Activated CD4-positive, alpha-beta memory T cell treated with anti-CD3 and anti-CD28 coated beads for 36 hours (primary cell): ENCODE measurements at places on chromosomes 12 and 14.

DNA sequence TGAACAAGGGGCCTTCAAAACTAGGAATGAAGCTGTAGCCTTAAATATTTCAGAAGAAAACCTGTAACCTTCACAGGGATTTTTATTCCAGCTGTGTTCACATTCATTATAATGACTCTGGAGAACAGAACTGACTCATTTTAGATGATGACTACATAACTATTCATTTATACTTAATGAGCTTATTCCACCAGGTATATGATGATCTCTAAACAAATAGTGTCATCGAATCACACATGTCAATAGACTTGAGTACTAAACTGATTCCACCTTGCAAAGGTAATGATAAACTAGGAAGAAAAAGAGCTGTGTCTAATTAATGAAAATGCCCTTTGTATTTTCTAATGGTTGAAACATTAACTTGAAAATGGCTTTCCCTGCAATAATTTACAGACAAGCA, 433.2 kb downstream of the PDZRN4 start:
- H3K4me3 ChIP-seq = no peak overlapping the region
- H3K4me1 ChIP-seq = no peaks in the 10 kb centered on the region
- DNase-seq = no peak
- no peak overlapping the region for H3K27ac ChIP-seq
- H3K27me3 ChIP-seq = no peaks in the 10 kb centered on the region

- H3K4me3 ChIP-seq = no peak overlapping the region
These were observed 7.4 kb downstream of the SMOC1 start for GRCh38 chr14:69886453-69887242.

- no peaks in the 10 kb centered on the region for H3K4me1 ChIP-seq
- H3K27me3 ChIP-seq = no peaks in the 10 kb centered on the region
- DNase-seq = no peak
- H3K36me3 ChIP-seq = no peaks in the 10 kb centered on the region
- H3K27ac ChIP-seq = no peak overlapping the region
These were observed 90.1 kb downstream of the LMNTD1 start for GRCh38 chr12:25463005-25463404.

GRCh38 chr14:52913271-52913670, 37.6 kb downstream of the FERMT2 start:
- H3K4me3 ChIP-seq = no peak overlapping the region
- no peaks in the 10 kb centered on the region for H3K36me3 ChIP-seq
- H3K27me3 ChIP-seq = no peaks in the 10 kb centered on the region
- no peak for DNase-seq

DNA sequence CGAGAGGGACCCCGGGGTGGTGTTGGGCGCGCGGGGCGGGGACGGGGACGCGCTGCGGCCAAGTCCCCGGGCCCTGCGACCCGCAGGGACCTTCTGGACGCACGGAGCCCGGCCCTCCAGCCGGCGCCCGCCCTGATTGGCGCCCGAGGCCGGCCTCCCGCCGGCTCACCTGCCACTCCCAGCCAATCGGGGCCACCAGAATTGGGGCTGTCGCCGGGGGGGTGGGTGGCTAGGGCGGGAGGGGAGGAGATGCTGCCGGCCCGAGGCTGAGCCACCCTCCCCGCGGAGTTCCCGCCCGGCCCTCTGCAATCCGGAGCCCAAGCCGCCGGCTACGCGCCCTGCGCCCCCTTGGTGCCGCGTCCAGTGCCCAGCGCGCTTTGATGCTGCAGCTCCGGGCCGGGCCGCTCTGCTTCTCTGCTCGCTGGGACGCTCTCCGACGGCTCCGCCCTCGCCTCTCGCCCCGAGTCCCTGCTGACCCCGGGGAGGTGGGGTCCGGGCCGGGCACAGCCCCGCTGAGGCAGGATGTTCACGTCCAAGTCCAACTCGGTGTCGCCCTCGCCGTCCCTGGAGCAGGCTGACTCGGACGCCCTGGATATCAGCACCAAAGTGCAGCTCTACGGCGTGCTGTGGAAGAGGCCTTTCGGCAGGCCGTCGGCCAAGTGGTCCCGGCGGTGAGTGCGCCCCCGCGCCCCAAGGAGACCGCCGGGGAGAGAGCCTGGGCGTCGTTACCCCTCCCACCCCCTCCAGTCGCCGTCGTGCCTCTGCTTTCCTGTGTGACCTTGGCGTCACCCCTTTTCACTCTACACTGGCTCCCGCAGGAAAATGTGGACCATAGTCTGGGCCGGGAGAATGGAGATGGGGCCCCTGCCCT, at the start of gene PLEKHD1:
PLEKHD1 (plus strand) TSS at position 285 of the 871 bp plus-strand sequence; CDS start at position 523, 238 bp downstream.
- H3K4me1 ChIP-seq = no peaks in the 10 kb centered on the region
- DNase-seq = no peak
- no peaks in the 10 kb centered on the region for H3K36me3 ChIP-seq
- peaks cover 28% of the 10 kb centered on the region for H3K27me3 ChIP-seq
- H3K4me3 ChIP-seq = no peak within 1 kb of the TSS
- no peak within 1 kb of the TSS for H3K27ac ChIP-seq

GRCh38 chr12:132356691-132357622, 27.6 kb upstream of the GALNT9 start:
- no peak overlapping the region for H3K4me3 ChIP-seq
- H3K27ac ChIP-seq = no peak overlapping the region

GRCh38 chr14:75981426-75982265, at the start of gene TGFB3:
TSS of gene TGFB3 (minus strand) at chr14:75981995. CDS start at chr14:75980893, 1,102 bp downstream.
- H3K4me3 ChIP-seq = peak within 1 kb of the TSS; percentile 72
- H3K36me3 ChIP-seq = no peaks in the 10 kb centered on the region
- peaks cover 2% of the 10 kb centered on the region for H3K27me3 ChIP-seq
- H3K27ac ChIP-seq = peak within 1 kb of the TSS; percentile 68
- H3K4me1 ChIP-seq = peaks cover 45% of the 10 kb centered on the region

- peaks cover 4% of the 10 kb centered on the region for H3K4me1 ChIP-seq
- DNase-seq = no peak
- no peak overlapping the region for H3K4me3 ChIP-seq
- no peaks in the 10 kb centered on the region for H3K27me3 ChIP-seq
- H3K27ac ChIP-seq = no peak overlapping the region
These were observed 120.0 kb downstream of the DNAI7 start for GRCh38 chr12:25074954-25075353.

GRCh38 chr12:123111498-123112165, 39.3 kb downstream of the PITPNM2 start:
- H3K36me3 ChIP-seq = peaks cover 3% of the 10 kb centered on the region
- H3K4me1 ChIP-seq = peaks cover 33% of the 10 kb centered on the region
- no peak overlapping the region for H3K27ac ChIP-seq
- H3K27me3 ChIP-seq = no peaks in the 10 kb centered on the region
- DNase-seq = no peak

DNA sequence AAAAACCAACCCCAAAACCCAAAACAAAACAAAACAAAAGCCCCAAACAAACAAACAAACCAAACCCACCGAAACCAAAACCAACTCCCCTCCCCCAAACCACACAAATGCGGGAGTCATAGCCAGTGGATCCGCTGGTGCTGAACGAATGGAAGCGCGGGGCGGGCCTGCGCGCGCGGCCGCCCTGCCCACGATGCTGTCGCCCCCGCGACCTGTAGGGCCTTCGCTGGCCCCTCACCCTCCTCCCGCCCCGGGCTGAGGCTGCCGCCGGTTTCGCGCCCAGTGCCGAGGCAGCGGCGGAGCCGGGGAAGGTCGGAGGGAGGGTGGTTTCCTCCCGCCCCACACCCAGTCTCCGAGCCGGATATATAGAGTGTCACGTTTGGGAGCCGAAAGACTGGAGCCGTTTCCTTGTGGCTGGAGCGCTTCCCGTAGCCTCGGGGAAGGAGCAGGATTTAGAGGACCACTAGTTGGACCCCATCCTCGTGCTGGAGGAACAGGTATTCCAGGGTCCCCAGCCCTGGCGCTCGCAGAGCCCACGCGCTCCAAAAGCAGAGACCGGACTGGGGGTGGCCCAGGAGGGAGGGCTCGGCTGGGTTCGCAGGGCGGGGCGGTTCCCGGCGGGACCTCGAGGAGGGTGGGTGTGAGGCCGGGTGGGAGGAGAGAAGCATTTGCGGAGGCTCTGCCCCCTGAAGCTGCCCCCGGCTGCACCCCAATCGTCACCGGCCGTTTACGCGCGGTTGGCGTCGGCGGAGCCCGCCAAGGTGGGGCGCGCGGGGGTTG, at the start of gene FAR2:
FAR2 (plus strand) TSS at position 368 of the 780 bp plus-strand sequence. CDS start 121,172 bp downstream, outside the sequence.
- no peaks in the 10 kb centered on the region for H3K36me3 ChIP-seq
- H3K4me3 ChIP-seq = peak within 1 kb of the TSS; percentile 92
- DNase-seq = peak; percentile 61
- H3K27ac ChIP-seq = peak within 1 kb of the TSS; percentile 76

DNA sequence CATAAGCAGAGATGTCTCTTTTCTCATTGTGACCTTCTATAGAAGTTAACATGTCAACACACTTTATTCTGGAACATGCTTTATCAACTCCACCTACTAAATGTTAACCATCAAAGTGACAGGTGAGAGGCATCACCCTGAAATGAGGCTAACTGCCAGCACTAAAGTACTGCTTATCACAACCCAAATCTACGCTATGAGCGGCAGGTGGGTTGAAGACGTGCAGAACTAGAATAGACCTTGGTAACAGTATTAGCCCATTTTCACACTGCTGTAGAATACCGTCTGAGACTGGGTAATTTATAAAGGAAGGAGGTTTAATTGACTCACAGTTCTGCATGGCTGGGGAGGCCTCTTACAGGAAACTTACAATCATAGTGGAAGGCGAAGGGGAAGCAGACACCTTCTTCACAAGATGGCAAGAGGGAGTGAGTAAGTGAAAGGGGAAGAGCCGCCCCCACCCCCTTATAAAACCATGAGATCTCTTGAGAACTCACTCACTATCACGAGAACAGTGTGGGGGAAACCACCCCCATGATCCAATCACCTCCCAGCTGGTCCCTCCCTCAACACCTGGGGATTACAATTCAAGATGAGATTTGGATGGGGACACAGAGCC, 359.0 kb downstream of the SEC23A start:
- H3K4me3 ChIP-seq = no peak overlapping the region
- no peaks in the 10 kb centered on the region for H3K36me3 ChIP-seq
- DNase-seq = no peak
- no peaks in the 10 kb centered on the region for H3K4me1 ChIP-seq

DNA sequence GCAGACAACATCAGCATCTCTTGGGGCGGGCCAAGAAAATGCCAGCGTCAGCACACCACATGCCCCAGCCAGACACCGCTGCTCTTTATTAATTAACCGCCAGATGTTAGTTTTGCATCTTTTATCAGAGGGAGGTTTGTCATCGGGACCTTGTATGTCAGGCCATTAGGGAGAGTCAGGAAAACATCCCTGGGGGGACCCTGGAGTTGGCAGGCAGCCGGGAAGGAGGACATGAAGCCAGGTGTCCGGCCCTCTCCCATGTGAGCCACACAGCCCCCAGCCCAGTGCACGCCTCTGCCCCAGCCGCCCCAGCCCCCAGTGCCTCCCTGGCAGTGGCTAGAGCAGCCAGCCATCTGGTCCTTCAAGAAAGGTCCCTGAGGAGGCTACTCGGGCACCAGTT, 56.9 kb upstream of the FAM222A start:
- no peak overlapping the region for H3K4me3 ChIP-seq
- no peak for DNase-seq

DNA sequence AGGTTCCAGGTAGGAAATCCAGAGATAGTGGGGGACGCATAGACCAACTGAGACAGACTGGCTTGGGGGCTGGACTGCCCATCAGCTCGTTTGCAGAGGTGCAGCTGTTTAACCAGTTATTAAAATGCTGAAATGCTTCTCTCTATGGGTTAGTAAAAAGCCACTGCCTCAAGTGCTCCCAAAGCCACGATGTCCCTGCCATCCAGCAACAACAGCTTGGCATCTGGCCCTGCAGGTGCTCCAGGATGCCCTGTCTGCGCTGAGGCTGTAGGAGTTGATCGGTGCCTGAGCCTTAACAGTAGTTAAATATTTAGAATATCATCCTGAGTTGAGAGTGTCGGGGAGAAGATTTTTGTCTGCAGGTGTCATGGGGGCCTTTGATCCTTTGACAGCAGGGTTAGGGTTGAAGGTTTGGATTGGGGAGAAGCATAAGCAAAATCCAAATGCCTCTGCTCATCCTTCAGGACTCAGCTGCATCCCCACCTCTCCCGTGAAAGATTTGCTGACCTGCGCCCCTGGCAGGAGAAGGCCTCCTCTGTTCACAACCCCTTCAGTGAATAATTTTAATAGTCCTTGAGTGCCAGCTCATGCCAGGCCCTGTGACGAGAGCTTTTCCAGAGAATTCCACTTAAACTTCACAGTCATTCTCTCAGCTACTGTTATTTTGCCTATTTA, 127.3 kb upstream of the PWP1 start:
- no peaks in the 10 kb centered on the region for H3K4me1 ChIP-seq
- H3K27me3 ChIP-seq = no peaks in the 10 kb centered on the region
- H3K4me3 ChIP-seq = no peak overlapping the region
- no peak for DNase-seq

GRCh38 chr12:91857813-91858542, 287.7 kb downstream of the BTG1 start:
- H3K27me3 ChIP-seq = no peaks in the 10 kb centered on the region
- peaks cover 30% of the 10 kb centered on the region for H3K4me1 ChIP-seq
- DNase-seq = no peak

DNA sequence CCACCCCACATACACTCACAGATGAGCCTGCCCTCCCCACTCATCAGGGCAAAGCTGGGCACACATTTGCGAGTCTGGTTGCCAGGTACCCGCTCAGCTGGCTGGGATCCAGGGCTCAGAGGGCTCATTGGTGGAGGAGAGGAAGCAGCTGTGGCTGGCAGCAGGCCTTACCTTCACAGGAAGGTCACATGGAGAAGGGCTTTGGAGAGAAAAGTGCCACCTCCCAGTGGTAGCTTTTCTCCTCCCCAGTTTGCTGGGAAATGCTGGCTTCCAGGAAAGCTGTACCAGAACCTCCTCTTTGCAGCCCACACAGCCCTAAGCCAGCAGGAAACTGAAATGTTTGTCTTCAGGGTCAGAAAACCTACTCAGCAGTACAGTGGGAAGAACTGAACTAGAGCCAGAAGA, 55.6 kb downstream of the LGMN start:
- H3K36me3 ChIP-seq = no peaks in the 10 kb centered on the region

- no peaks in the 10 kb centered on the region for H3K27me3 ChIP-seq
- no peaks in the 10 kb centered on the region for H3K4me1 ChIP-seq
- peaks cover 3% of the 10 kb centered on the region for H3K36me3 ChIP-seq
- no peak overlapping the region for H3K4me3 ChIP-seq
- H3K27ac ChIP-seq = no peak overlapping the region
These were observed 39.6 kb downstream of the BICD1 start for GRCh38 chr12:32146074-32146873.

GRCh38 chr14:22671622-22672021, 27.5 kb upstream of the OR6J1 start:
- H3K36me3 ChIP-seq = peaks cover 1% of the 10 kb centered on the region
- peaks cover 10% of the 10 kb centered on the region for H3K27me3 ChIP-seq
- no peak overlapping the region for H3K27ac ChIP-seq
- DNase-seq = peak; percentile 46
- no peak overlapping the region for H3K4me3 ChIP-seq

DNA sequence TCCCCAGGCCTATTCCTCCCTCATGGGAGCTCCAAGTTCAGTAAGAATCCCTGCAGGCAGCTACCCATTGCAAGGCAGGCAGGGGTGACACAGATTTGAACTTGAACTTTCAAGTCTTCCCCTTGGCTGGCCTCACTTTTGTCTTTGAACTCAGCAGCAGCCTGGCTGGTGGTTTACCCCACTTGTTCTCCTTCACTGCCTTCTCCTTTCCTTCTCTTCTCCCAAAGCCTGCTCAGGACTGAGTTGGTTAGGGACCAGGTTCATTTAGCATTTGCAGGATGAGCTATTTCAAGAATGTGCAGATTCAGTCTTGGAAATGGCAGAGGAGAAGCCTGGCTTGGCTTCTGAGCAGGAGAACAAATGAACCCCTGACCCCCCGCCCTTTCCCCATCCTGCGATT, 67.7 kb upstream of the TBX3 start:
- H3K4me1 ChIP-seq = no peaks in the 10 kb centered on the region
- no peak overlapping the region for H3K4me3 ChIP-seq
- H3K27ac ChIP-seq = no peak overlapping the region
- no peaks in the 10 kb centered on the region for H3K27me3 ChIP-seq
- H3K36me3 ChIP-seq = no peaks in the 10 kb centered on the region
